ENCODE measurements at places on chromosomes 1 and 21.

- DNase-seq: peak; percentile 36
Observed at GRCh38 chr1:5939271-5940170, 52.7 kb downstream of the NPHP4 start.

DNA sequence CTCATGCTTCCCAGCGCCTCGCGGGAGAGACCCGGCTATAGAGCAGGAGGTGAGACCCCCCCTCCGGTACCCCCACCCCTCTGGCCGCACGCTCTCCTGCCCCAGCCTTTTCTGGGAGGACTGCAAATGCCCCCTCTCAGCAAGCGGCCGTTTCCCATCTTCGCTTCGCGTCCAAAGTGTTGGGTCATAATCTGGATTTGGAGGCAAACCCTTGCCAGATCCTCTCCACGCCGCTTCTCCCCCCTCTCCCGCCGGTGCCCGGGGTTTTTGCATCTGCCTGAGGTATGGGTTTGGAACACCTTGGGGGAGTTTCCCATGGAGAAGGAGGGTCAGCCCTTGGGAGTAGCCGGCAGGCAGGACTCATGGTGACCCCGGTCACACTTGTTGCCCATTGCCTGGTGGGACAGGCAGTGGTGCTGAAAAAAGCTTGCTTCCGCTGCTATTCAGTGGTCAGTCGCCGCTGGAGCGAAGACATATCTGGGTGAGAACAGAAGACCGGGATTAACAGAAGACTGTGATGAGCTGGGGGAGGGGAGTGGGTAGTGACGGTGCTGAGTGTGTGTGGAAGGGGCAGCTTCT is 935 bp downstream of the KCNK2 start:
- no peak for DNase-seq

- no peak for DNase-seq
Observed at GRCh38 chr1:94903280-94904009, 23.5 kb downstream of the CNN3 start.

DNA sequence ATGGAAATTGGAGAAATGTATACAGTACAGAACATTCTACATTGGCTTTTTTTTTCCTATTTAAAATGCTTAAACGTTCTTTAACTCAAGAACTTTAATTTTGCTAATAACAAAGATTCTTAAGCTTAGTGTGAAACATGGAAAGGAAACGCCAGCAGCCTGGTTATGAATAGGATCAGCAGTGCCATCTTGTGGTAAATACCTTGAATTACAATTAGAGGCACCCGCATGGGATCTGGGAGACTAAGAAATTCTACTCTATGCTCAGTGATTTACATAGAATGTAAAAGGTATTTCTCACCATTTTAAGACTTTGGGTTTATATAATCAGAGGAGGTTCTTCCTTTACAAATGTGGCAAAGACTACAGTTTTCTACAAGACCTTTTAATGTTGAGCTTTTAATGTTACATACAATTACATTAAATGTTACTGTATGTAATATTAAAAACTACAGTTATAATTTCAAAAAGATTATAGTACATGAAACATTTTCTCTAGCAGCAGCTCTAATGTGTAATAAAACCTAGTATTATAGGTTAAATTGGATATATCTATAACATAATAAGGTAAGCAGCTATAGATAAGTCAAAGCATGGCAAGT is 32.1 kb upstream of the APOBEC4 start:
- peak; percentile 26 for DNase-seq

- DNase-seq: peak; percentile 50
Observed at GRCh38 chr1:206908038-206908437, 10.8 kb downstream of the IL24 start.

- no peak for DNase-seq
Observed at GRCh38 chr1:39671433-39671792, 494 bp downstream of the NT5C1A start.

GRCh38 chr1:34113887-34114286 is 51.1 kb downstream of the CSMD2 start:
- peak; percentile 33 for DNase-seq

DNA sequence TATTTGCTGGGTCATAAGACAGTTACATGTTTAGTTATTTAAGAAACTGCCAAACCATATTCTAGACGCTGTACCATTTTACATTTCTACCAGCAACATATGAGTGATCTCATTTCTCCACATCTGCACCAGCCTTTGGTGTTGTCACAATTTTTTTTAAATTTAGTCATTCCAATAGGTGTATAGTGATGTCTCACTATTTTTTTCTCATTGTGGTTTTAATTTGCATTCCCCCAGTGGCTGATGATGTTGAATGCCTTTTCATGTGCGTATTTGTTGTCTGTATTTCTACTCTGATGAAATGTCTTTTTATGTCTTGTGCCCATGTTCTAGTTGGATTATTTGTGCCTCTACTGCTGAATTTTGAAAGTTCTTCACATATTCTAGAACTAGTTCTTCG is 38.4 kb downstream of the NFASC start:
- no peak for DNase-seq

- no peak for DNase-seq
Observed at GRCh38 chr1:43796111-43796581, 88.8 kb downstream of the ST3GAL3 start.

DNA sequence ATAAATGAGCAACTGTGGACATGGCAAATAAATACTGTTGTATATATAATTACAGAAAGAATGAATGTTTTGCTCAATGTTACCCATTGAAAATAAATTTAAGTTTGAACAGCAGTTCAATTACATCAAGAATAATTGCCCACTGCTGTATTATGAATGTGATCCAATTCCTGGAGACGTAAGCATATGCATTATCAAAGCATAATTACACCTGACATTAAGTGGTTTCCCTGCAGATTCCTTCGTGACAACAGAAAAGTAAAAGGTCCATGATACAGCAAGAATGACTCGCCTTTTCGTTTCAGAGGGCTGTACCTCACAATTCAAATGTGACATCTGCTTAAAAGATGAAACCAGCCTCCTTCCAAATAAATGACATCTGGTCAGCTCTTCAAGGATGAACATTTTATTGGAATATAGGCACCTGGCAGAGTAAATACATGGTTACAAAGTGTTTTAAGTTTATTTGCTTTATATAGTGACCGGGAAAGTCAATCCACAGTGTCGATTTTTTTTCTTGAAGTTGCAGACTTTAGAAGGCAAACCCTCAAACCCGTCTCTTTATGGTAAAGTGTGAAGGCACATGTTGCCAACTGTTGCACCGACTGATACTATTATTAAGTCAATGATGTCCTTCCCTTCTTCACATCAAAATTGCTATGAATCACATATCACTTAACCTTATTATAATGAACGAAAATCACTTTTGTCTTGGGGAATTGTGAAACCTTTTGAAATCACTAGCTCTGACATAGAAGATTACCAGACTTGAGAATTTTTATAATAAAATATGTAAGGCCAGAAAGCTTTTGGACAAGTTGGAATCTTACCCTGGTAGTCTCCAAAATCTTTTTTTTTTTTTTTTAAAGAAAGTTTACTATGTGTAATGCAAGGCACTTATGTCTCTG is 36.2 kb upstream of the EDEM3 start:
- DNase-seq: no peak

GRCh38 chr1:101769520-101769919 is 227.2 kb downstream of the OLFM3 start:
- peak; percentile 8 for DNase-seq

GRCh38 chr21:36948686-36949085 is 17.8 kb downstream of the HLCS start:
- no peak for DNase-seq

- DNase-seq: no peak
Observed at GRCh38 chr1:167659450-167659849, 29.4 kb downstream of the RCSD1 start.

DNA sequence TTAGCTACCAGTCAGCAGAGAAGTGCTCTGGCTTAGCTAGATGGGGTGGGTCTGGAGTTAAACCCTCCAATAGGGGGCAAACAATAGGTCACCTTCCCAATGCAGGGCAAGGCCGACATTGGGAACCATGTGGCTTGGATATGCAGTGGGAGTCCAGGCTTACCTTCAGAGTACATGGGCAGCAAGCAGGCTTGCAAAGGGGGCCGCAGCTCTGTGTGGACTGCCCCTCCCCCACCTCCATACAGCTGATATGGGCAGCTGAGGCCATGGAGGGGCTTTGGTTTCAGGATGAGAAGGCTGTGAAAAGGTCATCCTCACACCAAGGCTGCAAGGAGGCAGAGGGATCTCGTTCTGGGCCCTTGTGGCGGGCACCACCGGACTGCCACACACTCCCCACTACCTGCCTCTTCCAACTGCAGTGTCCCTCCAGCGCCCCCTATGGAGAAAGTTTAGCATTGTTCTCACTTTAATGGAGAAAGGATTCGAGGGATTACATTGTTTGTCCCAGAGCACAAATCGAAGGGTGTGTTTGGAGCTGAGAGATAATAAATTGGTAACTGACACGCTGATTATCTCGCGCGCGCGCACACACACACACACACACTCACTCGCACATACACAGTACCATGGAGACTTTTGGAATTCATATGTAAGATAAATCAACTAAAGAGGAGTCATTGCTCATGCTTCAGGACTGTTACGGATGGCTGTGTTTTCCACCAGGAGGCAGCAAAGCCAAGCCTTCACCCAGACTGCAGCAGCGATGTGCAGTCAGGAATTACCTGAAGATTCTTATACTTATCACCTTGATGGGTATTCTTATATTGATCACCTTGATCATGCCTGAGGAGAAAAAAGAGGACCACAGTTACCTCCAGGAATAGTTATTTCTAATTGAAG is 7.0 kb upstream of the SMCP start:
- peak; percentile 29 for DNase-seq

GRCh38 chr21:41835711-41836154 is 43.4 kb downstream of the PRDM15 start:
- DNase-seq: no peak

GRCh38 chr1:45116820-45117219 is 89.6 kb downstream of the ZSWIM5 start:
- DNase-seq: no peak

DNA sequence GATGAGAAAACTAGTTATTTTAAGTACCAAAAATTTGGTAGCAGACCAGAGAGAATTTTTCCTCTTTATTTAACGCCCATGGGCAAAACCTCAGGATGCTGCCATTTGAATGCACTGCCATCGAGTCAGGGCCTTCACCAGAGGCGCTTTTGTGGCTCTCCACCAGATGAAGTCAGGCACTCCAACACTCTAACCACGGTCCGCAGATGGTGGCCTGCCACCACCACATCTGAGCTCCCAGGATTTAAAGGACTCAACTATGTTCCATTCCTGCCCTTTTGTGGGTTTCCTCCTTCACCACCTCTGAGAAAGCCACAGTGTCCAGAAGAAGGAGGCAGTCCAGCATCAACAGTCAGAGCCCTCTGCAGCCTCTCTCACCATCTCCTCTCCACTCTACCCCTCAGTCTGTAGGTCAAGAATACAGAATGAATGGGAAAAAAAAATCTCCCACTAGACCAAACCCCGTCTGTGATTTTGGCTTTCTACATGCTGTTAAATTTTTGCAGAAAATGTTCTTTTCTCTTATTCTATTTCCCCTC is 647.4 kb downstream of the USP25 start:
- no peak for DNase-seq

- DNase-seq: no peak
Observed at GRCh38 chr1:110130113-110130591, 17.9 kb downstream of the UBL4B start.
